ENCODE measurements at places on chromosomes 1 and 21.

DNA sequence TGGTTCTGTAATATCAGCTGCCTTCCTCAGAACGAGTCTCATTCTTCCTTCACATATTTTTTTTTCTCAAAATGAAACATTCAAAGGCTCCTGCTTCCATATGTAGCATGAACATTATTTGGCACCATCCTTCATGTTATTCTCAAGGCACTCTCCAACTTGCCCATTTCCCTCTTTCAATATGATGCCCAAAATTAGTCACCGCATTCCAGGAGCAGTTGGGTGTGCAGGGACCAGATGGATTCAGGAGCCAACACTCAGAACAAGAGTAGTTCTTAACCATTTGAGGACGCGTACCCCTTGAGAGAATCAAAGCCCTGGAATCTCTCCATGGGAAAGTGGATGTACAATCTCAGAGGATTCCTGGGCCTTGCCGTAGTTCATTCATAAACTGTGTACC lies 50.3 kb downstream of the KCNK1 start:
- DNase-seq = no peak

- DNase-seq = no peak
These were observed 69.6 kb upstream of the KCTD3 start for GRCh38 chr1:215497528-215497927.

DNA sequence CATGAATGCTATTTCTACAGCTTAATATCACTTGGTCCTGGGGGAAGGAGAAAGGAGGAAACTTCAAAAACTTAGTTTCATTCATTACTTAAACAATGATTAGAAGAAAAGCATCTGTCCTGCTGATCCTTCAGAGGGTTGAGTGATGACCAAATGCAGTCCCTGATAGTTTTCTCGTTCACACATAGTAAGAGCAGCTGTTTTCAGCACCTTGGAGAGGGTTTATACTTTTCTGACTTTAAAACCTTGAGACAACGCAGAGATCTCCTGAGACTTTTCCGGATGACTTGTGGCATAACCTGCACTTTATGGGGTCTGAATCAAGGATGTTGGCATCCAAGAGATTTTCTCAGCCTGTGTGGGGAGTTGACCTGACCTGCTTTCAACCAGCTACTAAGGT lies 94.0 kb upstream of the KCND3 start:
- DNase-seq = no peak

GRCh38 chr1:41359211-41360073 lies 1.8 kb upstream of the FOXO6 start:
- peak; percentile 22 for DNase-seq

DNA sequence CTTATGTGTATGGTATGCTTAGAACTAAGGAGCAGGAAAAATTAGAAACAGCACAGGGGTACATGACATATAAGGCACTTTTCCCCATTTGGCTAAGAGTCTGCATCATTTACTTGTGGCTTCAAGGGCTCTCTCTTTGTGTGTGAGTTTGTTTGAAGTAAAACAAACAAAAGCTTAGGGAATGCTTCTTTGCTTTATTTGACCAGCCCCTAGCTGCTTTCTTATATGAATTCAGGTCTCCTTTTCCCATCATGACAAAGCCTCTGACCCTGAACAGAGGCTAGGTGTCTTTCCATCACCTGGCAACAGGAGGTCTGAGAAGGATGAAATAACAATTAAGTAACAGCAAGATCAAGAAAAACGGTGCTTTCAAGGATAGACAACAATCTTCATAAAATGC lies 643.8 kb upstream of the ADGRL2 start:
- DNase-seq = no peak
